Prostate gland (tissue), 2 donors: ENCODE measurements at places on chromosomes 6 and 20. TPM values are rescaled to one million over a fixed set of nuclear protein-coding genes. Genes with fewer than 3 reads are reported as not detected.

DNA sequence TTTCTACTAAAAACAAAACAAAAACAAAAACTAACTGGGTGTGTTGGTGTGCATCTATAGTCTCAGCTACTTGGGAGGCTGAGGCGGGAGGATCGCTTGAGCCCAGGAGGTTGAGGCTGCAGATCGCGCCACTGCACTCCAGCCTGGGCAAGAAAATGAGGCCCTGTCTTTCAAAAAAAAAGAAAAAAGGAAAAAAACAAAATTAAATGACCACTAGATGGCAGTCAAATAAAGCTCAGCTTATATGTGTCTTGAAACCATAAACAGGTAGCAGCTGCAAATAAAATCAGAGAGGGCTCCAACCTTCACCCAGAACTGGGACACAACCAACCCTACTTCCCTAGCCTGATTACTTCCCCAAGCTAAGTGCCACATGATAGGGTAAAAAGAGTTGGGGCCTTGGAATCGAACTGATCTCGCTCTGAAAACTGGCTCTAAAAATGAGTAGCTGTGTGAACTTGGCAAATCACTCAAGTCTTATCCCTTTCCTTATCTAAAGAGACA, 67.1 kb upstream of the ADGRF4 start:
- H3K36me3 ChIP-seq, result no peaks in the 10 kb centered on the region
- H3K4me1 ChIP-seq, result no peaks in the 10 kb centered on the region
- H3K4me3 ChIP-seq, result no peak overlapping the region
- H3K27me3 ChIP-seq, result no peaks in the 10 kb centered on the region
- H3K27ac ChIP-seq, result no peak overlapping the region

DNA sequence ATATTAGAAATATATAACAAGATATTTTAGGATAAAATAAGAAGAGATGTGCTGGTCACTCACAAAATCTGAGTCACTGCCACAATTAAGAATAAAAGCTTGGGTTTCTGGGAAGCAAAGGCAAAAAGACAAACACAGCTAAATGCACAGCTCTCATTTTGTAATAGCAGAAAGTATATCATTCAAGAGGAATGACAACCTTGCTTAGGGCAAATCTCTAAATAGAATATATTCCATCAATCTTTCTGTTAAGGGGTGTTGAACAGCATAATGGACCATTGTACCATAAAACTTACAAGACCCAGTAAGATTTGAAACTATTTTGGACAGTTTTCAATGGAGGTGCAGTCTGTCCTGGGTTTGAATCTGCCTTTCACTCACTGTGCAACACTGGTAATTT, 464.9 kb upstream of the SOX4 start:
- H3K4me1 ChIP-seq, result no peaks in the 10 kb centered on the region
- no peak overlapping the region for H3K4me3 ChIP-seq
- no peaks in the 10 kb centered on the region for H3K36me3 ChIP-seq
- no peaks in the 10 kb centered on the region for H3K27me3 ChIP-seq
- DNase-seq, result no peak
- H3K27ac ChIP-seq, result no peak overlapping the region

DNA sequence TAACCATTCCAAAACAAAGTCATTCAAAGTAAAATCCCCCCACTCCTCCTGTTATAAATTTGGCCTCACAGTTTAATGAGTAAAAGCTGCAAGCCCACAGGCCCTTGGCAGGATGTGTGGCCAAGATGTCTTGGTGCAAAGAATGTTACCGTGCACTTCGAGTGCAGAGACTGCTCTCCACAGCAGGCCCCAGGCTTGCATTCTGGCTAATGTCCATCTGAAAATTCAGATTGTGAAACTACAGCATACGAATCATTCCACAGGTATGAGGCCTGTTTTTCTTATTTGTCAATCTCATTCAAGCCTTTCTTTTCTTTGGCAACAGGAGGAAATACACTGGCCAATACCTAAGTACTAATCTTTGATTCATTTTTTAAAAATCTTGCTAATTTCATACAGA, 7.1 kb downstream of the RPS6KA2 start:
- no peaks in the 10 kb centered on the region for H3K4me1 ChIP-seq
- no peaks in the 10 kb centered on the region for H3K36me3 ChIP-seq
- H3K27me3 ChIP-seq, result no peaks in the 10 kb centered on the region

- no peak for DNase-seq
- H3K36me3 ChIP-seq, result no peaks in the 10 kb centered on the region
- no peak overlapping the region for H3K4me3 ChIP-seq
- H3K27me3 ChIP-seq, result no peaks in the 10 kb centered on the region
- H3K4me1 ChIP-seq, result no peaks in the 10 kb centered on the region
- no peak overlapping the region for H3K27ac ChIP-seq
Measured at GRCh38 chr6:105791179-105791578, 295.0 kb upstream of the PRDM1 start.

GRCh38 chr20:43781215-43781614, 54.4 kb upstream of the GTSF1L start:
- H3K27ac ChIP-seq, result no peak overlapping the region
- DNase-seq, result no peak
- no peak overlapping the region for H3K4me3 ChIP-seq
- H3K4me1 ChIP-seq, result no peaks in the 10 kb centered on the region

DNA sequence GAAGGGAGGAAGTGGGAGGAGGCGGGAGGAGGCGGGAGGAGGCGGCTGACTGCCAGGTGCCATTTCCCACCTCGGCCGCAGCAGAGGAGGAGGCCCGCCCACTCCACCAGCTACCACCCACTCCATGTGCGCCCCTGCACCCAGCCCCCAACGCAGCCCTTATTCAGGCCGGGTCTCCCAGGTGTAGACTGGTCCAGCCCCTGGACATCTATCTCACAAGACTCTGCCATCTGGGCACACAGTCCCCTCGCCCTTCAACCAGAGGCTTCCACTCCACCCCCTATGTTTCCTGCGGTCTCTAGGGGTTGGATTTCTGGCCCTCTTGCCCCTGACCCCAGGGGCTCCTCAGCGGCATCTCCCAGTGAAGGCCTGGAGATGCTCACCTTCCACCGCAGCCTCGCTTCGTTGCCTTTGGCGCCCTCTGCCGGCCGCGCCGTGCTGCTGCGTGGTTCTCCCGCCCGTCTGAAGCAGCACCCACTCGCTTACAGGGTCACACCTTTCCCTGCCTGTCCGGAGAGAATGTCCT, 32.6 kb upstream of the FAM83D start:
- H3K36me3 ChIP-seq, result no peaks in the 10 kb centered on the region
- H3K4me1 ChIP-seq, result no peaks in the 10 kb centered on the region
- no peak overlapping the region for H3K4me3 ChIP-seq
- DNase-seq, result peak; percentile 36
- no peak overlapping the region for H3K27ac ChIP-seq
- H3K27me3 ChIP-seq, result no peaks in the 10 kb centered on the region

- no peaks in the 10 kb centered on the region for H3K36me3 ChIP-seq
- H3K4me1 ChIP-seq, result peaks cover 23% of the 10 kb centered on the region
- H3K27ac ChIP-seq, result no peak overlapping the region
- H3K4me3 ChIP-seq, result no peak overlapping the region
Measured at GRCh38 chr20:62409931-62410745, 3.1 kb upstream of the CABLES2 start.

DNA sequence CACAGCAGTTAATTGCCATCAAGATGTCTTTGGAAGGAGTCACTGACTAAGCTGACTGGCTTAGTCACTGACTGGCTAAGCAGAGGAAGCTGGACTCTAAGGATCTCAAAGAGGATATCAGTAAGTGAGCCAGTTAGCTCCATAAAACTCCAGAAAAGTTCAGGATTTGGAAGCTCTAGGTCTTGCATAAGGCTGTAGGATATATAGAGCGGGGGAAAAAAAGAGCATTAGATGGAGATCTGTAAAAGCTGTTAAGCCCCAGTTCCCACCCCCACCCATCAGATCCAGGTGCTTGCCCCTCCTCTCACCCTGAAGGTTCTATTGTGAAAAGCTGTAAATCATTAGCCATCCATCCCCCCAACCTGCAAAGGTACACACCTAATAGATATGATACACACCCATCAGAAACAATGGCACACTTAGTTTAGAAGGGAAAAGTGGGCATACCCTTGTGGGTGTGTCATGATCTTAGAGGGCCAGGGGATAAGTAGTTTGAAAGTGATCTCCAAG, 32.2 kb downstream of the CARMIL1 start:
- no peak overlapping the region for H3K4me3 ChIP-seq
- H3K4me1 ChIP-seq, result no peaks in the 10 kb centered on the region
- H3K27ac ChIP-seq, result no peak overlapping the region
- no peaks in the 10 kb centered on the region for H3K27me3 ChIP-seq
- H3K36me3 ChIP-seq, result no peaks in the 10 kb centered on the region
- no peak for DNase-seq

DNA sequence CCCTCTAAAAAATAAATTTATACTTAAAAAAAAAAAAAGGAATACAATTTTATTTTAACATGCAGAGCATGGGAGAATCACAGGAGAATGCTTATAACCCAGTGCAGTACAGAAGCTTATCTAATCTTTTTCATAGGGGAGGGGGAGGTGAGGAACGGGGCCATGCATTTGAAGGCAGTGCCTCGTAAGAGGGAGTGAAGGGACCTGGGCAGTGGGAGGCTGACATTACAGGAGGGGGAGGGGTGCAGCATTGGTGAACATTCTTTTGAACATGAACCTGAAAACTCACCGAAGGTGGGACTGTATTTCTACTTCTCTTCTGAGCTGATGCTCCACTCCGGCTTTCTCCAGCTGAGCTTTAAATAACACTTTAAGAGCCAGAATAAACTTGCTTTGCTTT, 9.3 kb downstream of the AURKA start:
- no peak overlapping the region for H3K4me3 ChIP-seq
- H3K27ac ChIP-seq, result no peak overlapping the region
- H3K4me1 ChIP-seq, result no peaks in the 10 kb centered on the region
- no peaks in the 10 kb centered on the region for H3K27me3 ChIP-seq
- no peak for DNase-seq

- no peaks in the 10 kb centered on the region for H3K36me3 ChIP-seq
- no peaks in the 10 kb centered on the region for H3K4me1 ChIP-seq
- no peak overlapping the region for H3K27ac ChIP-seq
- H3K4me3 ChIP-seq, result no peak overlapping the region
- no peaks in the 10 kb centered on the region for H3K27me3 ChIP-seq
Measured at GRCh38 chr20:32894711-32895355, 36.1 kb downstream of the EFCAB8 start.

DNA sequence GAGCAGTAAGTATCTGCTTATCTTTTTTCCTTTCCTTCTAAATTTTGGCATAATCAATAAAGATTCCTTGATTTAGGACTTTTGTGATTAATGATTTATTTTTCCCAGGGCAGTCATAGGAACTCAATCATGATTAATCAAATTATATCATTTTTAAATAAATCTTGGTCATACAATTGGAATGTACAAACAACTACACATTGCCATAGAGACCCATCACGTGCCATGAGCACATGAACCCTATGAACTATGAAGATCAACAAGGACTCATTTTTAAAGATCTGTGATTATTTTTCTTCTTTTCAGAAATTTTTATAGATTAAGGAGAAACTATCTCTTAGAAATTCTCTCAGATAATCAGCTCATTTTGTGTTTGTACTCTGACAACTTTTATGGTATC, 622.4 kb downstream of the BCKDHB start:
- DNase-seq, result no peak
- no peaks in the 10 kb centered on the region for H3K36me3 ChIP-seq
- no peak overlapping the region for H3K27ac ChIP-seq

GRCh38 chr6:683742-684440, 9.0 kb downstream of the EXOC2 start:
- no peaks in the 10 kb centered on the region for H3K36me3 ChIP-seq
- H3K27me3 ChIP-seq, result no peaks in the 10 kb centered on the region
- no peaks in the 10 kb centered on the region for H3K4me1 ChIP-seq
- DNase-seq, result no peak
- H3K27ac ChIP-seq, result no peak overlapping the region

DNA sequence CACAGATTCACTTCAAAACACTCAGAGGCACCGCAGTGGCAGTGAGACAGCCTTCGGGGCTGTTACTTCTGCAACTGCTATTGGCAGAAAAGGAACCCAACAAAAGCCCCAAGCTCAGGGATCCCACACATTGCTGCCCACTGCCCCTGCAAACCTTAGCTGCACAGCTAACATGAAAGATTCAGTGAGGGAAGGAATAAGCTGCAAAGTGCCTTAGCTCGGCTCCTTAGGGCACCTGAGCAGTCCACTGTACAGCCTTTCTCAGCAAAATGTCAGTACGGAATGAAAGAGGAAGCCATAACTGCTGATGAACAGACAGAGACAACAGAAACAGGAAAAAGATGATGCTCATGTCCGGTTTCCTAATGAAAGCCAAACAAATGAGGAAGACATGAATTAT, 179.7 kb upstream of the SHLD1 start:
- H3K4me1 ChIP-seq, result no peaks in the 10 kb centered on the region
- no peak overlapping the region for H3K27ac ChIP-seq
- H3K36me3 ChIP-seq, result no peaks in the 10 kb centered on the region
- DNase-seq, result no peak

DNA sequence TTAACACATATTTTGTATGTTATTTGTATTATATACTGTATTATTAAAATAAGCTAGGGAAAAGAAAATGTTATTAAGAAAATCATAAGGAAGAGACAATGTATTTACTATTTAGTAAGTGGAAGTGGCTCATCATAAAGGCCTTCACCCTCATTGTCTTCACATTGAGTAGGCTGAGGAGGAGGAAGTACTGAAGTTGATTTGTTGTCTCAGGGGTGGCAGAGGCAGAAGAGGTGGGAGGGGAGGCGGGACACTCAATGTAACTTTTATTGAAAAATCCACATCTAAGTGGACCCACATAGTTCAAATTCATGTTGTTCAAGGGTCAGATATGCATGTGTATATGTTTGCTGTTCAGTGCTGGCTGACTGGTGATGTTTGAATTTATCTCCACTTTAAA, 210.2 kb upstream of the CITED2 start:
- no peak overlapping the region for H3K4me3 ChIP-seq
- DNase-seq, result no peak
- peaks cover 10% of the 10 kb centered on the region for H3K4me1 ChIP-seq
- no peaks in the 10 kb centered on the region for H3K36me3 ChIP-seq

- H3K36me3 ChIP-seq, result no peaks in the 10 kb centered on the region
- H3K27me3 ChIP-seq, result no peaks in the 10 kb centered on the region
- DNase-seq, result no peak
- no peaks in the 10 kb centered on the region for H3K4me1 ChIP-seq
- H3K4me3 ChIP-seq, result no peak overlapping the region
- no peak overlapping the region for H3K27ac ChIP-seq
Measured at GRCh38 chr6:28172006-28172405, 30.3 kb downstream of the ZKSCAN8 start.

- H3K36me3 ChIP-seq, result no peaks in the 10 kb centered on the region
- H3K4me3 ChIP-seq, result no peak overlapping the region
- H3K27ac ChIP-seq, result no peak overlapping the region
- no peaks in the 10 kb centered on the region for H3K4me1 ChIP-seq
Measured at GRCh38 chr20:12531626-12532025, 477.1 kb upstream of the SPTLC3 start.

The ANGPT4 gene
- total RNA-seq, result 1.2 TPM

The RSPH4A gene
- 0.23 TPM for total RNA-seq

The SLC13A3 gene
- total RNA-seq, result 16.9 TPM

The ZNF311 gene
- 4.3 TPM for total RNA-seq

The MTHFD1L gene
- 3.1 TPM for total RNA-seq

The GPX5 gene
- total RNA-seq, result not detected

The C20orf141 gene
- 4.4 TPM for total RNA-seq

The MOCS3 gene
- 7.9 TPM for total RNA-seq
